ENCODE measurements at places on chromosomes 1 and 21.

DNA sequence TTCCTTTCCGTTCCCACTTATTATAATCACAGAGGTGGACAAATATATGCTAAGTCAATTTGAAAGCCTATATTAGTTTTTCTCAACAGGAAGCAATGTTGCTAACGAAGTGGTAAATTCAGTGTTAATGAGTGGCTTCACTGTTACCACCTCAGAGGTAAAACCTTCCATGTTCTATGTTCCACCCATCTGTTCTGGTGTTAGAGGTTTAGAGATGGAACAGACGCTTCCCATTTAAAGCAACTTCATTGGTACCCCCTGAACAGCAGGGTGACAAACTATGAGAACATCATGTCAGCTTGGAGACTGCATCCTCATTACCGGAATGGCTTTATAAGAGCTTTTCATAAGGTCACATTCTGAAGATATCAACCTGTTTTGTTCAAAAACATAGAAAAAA, 77.9 kb downstream of the ZNF644 start:
- no peak for DNase-seq

DNA sequence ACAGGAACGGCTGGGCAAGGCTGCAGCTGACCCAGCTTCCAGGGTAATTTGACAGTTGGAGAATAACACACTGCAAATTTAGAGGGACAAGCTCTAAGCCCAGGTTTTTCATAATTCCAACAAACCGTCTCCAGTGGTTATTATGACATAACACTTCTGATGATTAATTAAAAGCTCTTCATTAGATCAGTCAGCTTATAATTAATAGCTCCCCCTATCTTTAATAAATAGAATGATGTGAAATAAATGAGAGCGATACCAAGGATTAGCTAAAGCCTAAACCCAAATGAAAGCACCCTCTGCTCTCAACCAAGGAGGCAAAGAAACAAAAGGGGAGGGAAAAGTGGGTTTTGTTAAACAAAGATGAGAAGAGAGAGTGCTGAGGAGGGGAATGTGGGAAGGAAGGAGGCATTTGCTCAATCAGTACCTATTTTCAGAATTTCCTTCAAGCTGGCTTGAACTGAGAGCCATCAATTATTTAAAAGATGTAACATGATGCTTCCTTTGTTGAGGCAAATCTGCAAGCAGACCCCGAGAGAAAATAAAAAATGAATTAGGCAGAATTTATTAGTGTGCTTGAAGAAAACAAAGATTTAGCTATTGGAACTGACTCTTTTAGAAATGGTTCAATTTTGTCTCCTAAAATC, 221.8 kb upstream of the ESRRG start:
- DNase-seq: no peak

DNA sequence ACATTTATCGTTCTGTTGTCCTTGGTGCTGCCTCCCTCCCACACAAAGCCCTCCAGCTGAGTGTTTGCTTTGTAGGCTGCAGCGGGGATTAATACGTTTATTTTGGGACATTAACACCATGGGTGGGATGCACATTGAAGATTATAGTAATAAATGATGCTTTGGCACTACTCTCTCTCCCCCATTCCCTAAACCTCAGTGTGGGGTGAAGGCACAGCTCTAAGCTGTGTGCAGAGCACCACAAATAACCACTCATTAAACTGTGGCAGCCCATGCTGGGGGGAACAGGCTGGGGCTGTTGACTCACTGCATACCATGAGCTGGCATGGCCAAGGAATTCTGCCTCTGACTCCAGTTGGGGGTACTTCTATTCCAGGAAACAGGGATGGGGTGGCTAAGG, 7.7 kb downstream of the PCP4L1 start:
- DNase-seq: no peak

GRCh38 chr1:22204989-22205913, 62.4 kb upstream of the WNT4 start:
- no peak for DNase-seq

DNA sequence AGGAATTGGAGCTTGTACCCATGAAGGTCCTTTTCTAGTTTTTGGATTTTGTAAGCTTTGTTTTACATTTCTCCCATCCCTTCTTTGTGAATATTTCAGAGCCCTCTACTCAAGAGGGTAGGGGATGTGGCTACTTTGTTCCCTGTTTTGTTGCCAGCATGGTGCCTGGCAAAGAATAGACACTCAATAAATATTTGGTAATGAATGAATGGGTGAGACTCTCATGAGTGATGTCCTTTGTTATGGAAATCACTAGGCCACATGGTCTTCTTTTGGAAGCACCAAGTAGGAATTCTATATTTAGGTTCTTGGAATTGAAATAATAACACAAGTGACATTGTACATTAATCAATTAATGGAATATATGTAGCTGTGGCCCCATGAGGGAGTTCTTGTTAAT, 26.8 kb upstream of the ATP5PO start:
- DNase-seq: no peak

GRCh38 chr21:33761441-33762036, 119.2 kb downstream of the ITSN1 start:
- no peak for DNase-seq

DNA sequence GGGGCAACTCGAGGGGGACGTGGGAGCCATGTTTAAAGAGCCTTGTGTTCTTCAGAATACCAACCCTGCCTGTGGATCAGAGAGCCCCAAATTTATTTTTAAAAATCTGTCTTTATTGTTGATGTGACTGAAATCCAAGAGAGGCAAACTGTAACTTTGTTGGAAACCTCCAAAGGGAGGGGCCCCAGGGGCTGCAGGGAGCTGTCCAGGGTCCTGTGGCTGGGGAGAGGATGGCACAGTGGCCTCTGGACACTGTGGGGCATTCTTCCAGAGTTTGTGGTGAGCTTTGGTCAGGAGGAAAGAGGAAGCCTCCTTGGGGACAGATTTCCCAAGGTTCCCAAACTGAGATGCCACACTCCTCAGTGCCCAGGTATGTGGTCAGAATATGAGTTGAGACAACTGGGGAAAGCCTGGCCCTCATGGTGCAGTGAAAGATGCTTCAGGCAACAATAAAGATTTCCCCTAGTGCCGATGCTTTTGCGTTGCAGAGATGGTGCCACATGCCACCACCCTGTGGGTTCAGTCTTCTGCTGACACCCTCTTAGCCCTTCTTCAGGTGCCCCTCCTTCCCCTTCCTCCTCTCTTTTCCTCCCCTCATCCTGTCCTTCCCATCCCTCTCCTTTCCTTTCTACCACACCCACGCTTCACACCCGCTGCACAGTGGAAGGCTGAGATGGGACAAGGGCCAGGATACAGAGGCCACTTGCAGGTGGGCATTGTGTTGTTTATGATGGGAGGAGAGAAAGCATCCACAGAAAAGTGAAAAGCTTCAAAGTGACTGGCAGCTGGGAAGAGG, 122.1 kb downstream of the UCK2 start:
- DNase-seq: no peak

GRCh38 chr1:206608108-206608698, 4.1 kb downstream of the EIF2D start:
- peak; percentile 5 for DNase-seq

DNA sequence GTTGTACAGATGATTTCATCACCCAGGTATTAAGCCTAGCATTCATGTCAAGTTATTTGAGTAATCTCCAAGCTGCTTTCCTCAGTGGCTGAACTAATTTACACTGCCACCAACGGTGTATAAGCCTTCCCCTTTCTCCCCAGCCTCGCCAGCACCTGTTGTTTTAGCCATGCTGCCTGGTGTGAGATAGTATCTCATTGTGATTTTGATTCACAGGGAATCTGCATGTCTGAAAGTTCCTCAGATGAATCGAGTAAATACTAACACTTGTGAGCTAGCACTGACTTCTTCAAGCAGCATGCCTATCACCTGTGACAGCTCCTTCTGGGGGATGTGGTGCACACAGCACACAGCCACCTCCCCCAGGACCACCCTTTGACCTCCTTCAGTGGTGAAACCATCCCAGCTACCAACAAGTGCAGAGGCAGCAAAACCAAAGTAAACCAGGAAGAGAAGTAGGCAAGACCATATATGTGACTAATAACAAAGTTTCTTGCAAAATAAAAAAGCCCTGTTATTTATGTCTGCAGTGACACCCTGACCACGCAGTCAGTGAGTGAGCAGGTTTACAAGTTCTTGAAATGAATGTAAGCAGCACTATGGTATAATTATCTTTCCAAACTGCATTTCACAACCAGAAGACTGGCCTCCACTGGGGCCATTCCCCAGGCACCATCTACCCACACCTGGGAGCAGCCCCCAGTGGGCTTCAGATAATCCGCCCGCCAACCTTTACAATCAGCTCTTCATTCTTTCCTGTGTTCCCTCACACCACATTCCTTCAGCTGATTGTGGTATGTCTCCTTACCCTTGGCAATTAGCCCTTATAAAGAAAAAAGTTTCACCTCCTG, 173.8 kb downstream of the ETS2 start:
- peak; percentile 19 for DNase-seq

Measured in NCI-H1417 (cell line).